K562 (cell line): ENCODE measurements at places on chromosomes 6 and 20.

DNA sequence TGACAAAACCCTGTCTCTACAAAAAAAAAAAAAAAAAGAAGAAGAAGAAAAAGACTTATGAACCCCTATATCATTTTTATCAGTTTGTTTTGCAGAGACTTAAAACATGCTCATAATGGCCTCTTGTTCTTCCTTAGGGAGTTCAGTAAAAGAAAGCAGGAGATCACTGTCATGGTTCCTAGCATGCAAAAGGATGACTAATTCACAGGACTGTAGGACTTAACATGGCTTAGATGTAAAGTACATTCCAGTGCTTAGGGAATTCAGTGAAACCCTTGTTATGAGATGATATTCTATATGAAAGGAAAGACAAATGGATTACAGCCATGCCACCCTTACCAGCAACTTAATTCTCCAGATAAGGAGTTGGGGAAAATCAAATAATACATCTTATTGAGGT is 29.5 kb downstream of the EEF1A1 start:
- DNase-seq: no peak

GRCh38 chr20:25000268-25000801 is 7.8 kb upstream of the APMAP start:
- DNase-seq: no peak

- no peak for DNase-seq
Observed at GRCh38 chr20:32527052-32527446, 58.1 kb downstream of the NOL4L start.

- DNase-seq: no peak
Observed at GRCh38 chr6:37319856-37320480, 33.8 kb upstream of the RNF8 start.

- no peak for DNase-seq
Observed at GRCh38 chr6:142953373-142954273, 8.6 kb upstream of the HIVEP2 start.
